ENCODE measurements at places on chromosomes 13 and 19.

- DNase-seq, result no peak
Observed at GRCh38 chr13:45700971-45701900, 884 bp upstream of the CBY2 start.

- no peak for DNase-seq
Observed at GRCh38 chr13:79589603-79590393, 108.8 kb downstream of the NDFIP2 start.

GRCh38 chr13:38641164-38641948 lies 45.5 kb upstream of the FREM2 start:
- no peak for DNase-seq

GRCh38 chr13:30832845-30833332 lies 73.2 kb upstream of the MEDAG start:
- peak; percentile 31 for DNase-seq

GRCh38 chr13:50691681-50692263 lies 151.7 kb downstream of the DLEU7 start:
- DNase-seq, result no peak
